Activated naive CD4-positive, alpha-beta T cell treated with anti-CD3 and anti-CD28 coated beads, Interleukin-2, amount 10 ng/mL, durations not matched to agents 5 hours and 36 hours (primary cell): ENCODE measurements at places on chromosomes 1 and 21. TPM values are rescaled to one million over a fixed set of nuclear protein-coding genes. Genes with fewer than 3 reads are reported as not detected.

Gene MAN1C1
- total RNA-seq = 40.9 TPM

Gene PLPP3
- total RNA-seq = not detected

Gene RCAN3
- total RNA-seq = 150 TPM

Gene OSBPL9
- 44.3 TPM for total RNA-seq

Gene VWA5B1
- total RNA-seq = 0.05 TPM

Gene PGBD5
- total RNA-seq = not detected

Gene PEAR1
- 0.28 TPM for total RNA-seq

Gene GPR52
- total RNA-seq = 1.3 TPM

Gene CLIC6
- total RNA-seq = not detected

Gene FGR
- 0.23 TPM for total RNA-seq

Gene TTC22
- 8.7 TPM for total RNA-seq

Gene CYP4A22
- total RNA-seq = not detected

Gene INSRR
- total RNA-seq = 0.08 TPM

Gene FABP3
- total RNA-seq = not detected

Gene BNIPL
- 1.1 TPM for total RNA-seq

Gene CELA2A
- total RNA-seq = not detected

Gene SOX13
- 0.48 TPM for total RNA-seq

Gene FH
- total RNA-seq = 50.8 TPM

Gene MEX3A
- total RNA-seq = not detected

Gene OR2T2
- not detected for total RNA-seq

Gene USH2A
- total RNA-seq = not detected
